ENCODE measurements at places on chromosomes 4 and X.

DNA sequence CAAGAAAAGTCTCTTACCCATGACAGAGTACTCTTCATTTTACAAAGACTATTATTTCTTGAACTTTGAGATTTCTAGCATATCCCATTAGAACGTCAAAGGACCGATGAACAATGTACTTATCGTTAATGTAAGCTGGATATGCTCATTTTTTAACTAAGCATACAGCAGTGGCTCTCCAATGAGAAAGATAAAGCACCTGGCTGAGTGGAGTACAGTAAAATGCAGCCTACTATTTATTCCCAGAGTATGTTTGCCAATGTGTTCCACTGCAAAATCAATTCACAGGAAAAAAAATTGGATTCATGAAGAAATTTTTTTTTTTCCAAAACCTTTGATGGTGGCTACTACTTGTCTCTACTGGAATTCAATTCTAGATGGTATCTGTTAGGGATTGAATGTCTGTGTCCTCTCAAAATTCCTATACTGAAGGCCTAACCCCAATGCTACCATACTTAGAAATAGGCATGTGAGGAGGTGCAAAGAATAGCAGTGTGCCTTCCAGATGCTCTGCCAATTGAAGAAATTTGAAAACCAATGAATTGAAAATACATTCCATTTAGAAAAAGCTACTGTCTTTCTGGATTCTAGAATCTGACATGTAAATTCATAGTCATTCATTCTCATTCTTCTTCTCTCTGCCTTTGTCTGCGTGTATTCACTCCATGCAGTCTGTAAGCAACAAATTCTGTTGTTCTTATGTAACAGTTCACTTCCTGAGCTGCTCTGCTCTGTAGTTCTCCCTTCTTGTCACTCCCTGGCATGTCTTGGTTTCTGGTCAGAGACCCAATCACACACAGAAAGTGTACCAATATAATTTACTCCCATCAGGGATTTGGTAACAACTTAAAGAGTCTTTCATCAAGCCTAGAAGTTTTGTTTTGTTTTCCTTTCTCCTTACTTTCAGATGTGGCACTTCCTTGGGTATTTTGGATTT, 61.4 kb downstream of the PAPSS1 start:
- DNase-seq: no peak

- DNase-seq: no peak
Observed at GRCh38 chr4:111883557-111883999, 261.7 kb upstream of the FAM241A start.

- DNase-seq: no peak
Observed at GRCh38 chr4:182351485-182351884, 108.3 kb downstream of the TENM3 start.

DNA sequence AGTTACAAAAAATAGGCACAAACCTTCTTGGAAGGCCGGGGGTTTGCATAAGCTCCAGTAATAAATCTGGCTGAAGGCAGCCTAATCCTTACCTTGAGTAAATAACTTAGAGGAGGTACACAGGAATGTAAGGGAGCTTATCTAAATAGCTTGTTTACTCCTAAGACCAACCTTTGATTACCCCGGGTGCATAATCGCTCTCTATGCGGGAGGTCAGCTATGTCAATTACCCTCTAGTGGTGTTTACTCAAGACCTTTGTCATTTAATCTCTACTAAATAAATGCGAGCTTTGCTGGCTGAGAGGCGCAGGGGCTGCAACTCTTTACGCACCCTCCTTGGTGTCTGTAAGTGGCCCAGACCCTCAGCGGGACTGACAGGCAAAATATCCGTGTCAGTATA, 50.2 kb upstream of the MAP9 start:
- no peak for DNase-seq

- no peak for DNase-seq
Observed at GRCh38 chr4:94591289-94591688, 139.5 kb downstream of the PDLIM5 start.

GRCh38 chr4:93182722-93183121, 645.8 kb upstream of the ATOH1 start:
- DNase-seq: no peak

DNA sequence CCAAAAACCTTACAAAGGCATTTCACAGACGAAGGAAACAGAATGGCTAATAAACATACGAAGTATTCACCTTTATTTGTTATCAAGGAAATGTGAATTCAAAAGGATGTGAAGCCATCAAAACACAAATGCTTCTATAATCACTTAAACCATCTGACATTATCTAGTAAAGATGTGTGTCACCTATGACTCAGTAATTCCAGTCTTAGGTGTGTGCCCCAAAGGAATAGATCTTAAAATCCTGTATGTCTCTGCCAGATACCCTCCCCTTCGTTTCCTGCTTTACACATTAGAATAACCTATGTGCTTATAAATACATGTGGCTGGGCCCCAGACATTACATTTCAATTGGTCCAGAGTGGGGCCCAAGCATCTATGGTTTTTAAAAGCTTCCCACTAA, 41.8 kb upstream of the CEP135 start:
- no peak for DNase-seq

DNA sequence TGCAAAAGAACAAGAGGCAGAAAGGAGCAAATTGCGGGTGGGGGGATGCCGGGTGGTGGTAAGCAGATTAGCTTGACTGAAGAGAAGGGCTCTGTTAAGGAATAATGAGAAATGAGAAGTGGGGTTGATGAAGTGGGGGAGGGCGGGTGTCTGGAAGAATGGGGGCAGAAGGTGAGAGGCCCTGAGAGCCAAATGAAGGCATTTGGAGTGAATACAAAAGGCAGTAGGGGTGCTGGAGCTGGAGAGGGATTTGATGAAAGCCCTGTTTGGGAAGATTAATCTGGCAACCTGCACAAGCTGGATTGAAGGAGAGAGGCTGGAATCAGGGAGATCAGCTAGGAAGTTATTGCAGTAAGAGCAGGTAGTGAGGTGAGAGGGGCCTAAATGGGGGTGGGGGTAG, 82.1 kb downstream of the GUCY2F start:
- no peak for DNase-seq

GRCh38 chr4:186067757-186068385, 1.1 kb upstream of the TLR3 start:
- DNase-seq: peak; percentile 71

GRCh38 chr4:143403553-143403820, 66.8 kb downstream of the GAB1 start:
- no peak for DNase-seq

DNA sequence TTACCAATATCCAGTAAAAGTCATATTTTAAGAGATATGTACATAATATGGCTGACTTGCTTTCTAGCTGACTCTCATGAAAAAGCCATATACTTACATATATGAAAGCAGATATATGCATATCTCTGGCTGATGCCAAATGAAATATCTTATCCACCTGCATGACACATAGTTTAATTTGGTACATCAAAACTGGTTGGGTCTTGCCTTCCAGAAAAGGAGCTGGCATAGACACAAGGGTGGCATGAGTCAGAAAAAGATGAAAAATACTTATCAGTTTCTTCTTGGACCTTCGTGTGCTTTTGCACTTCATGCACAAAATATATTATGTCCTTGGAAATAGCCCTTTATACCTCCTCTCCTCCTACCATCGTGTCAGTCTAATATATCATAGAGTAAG, 32.1 kb downstream of the TIGD4 start:
- no peak for DNase-seq

DNA sequence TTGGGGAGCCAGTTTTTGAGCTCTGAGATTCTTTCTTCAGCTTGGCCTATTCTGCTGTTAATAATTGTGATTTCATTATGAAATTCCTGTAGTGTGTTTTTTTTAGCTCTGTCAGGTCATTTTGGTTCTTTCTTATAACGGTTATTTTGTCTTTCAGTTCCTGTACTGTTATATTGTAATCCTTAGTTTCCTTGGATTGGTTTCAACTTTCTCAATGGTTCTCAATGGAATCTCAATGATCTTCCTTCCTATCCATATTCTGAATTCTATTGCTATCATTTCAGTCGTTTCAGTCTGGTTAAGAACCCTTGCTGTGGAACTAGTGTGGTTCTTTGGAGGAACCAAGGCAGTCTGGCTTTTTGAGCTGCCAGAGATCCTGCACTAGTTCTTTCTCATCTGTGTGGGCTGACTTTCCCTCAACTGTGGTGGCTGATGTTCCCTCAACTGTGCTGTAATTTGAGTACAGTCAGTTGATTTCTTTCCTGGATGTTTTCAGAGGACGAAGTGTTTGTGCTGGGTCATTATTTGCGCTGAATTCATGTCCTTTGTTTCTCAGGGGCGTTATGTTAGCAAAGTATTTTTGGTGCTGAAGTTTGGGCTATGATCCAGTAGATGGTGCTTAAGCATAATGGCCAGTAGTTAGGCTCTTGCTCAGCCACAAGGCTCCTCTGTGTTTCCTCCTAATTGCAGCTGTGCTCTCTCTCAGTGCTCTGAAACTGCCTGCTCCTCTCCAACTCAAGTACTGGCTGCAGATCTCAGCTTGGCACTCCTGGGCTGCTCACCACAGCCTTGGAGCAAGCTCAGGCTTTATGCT, 27.5 kb downstream of the ENPEP start:
- no peak for DNase-seq

Measured in COLO829 (cell line).